ENCODE measurements at places on chromosomes 11 and 22.
A peak's percentile ranks its signal among the peaks of the same experiment; 100 is the strongest.

GRCh38 chr22:23397613-23398567 lies 182.2 kb downstream of the IGLL1 start:
- H3K27ac ChIP-seq, result no peak overlapping the region
- no peak for DNase-seq
- no peak overlapping the region for H3K4me3 ChIP-seq
- peaks cover 2% of the 10 kb centered on the region for H3K4me1 ChIP-seq
- no peaks in the 10 kb centered on the region for H3K36me3 ChIP-seq
- H3K27me3 ChIP-seq, result no peaks in the 10 kb centered on the region

DNA sequence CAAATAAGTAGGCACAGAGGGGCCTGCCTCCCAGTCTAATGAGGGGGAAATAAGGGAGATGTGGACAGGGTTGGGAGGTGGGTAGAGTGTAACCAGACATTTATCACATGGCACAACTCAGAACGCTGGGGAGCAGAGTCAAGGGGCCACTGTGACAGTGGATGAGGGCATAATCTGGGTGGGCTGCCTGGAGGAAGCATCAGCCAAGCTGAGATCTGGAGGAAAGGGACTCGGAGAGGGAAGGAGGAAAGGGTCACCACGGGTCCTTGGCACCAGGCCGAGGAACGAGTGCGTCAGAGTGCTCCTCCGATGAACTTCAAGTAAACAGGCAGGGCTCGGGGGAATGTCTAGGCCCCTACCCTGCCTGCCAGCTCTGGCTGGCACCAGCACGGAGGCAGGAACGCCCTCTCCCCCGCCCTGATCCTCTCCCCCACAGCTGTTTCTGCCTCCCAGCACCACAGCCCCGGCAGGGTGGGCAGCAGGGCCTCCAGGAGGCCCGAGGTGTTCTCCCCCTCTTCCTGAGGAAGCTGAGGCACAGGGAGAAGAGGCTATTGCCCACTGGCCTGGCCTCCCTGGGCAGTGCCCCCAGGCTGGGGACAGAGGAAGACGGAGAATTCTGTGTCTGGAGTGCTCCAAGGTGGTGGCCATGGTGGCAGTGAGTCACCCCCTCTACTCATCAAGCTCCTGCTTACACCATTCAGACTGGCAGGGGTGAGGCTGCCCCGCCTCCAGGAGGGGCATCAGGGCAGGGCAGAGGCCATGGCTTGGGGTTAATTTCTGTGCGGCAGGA lies 4.2 kb downstream of the ALDH3B1 start:
- no peaks in the 10 kb centered on the region for H3K36me3 ChIP-seq
- peaks cover 58% of the 10 kb centered on the region for H3K4me1 ChIP-seq
- no peak for DNase-seq
- no peaks in the 10 kb centered on the region for H3K27me3 ChIP-seq
- peak overlapping the region; percentile 4 for H3K27ac ChIP-seq

DNA sequence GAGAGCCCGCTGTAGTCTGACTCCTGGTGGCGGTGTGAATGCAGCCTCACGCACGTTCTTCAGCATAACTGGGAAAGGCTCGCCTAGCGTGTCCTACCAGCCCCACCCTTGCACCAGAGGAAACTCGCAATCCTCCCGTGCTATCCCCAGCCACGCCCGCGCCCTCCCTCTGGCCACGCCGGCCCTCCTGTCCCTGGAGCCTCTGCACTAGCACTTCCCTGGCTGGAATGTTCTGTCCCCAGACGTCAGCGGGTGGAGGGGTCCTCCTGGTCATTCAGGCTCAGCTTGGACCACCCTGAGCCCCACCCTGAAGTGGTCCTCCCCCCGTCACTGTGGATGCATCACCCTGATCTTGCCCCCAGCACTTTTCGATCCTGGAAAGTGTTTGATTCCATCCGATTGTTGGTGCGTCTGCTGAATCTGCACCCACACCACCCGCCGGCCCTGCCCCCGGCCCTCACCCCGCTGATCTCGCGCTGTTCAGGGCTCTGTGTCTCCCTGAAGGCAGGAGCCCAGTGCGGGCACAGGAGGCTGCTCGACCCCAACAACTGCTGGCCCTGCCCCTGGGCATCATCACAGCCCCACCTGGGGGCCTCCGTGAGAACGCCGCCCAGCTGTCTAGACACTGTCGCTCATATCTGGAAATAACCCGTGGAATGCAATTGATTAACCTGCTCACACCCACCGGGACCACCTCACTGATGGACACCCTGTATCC lies 437.0 kb downstream of the TBC1D22A start:
- DNase-seq, result no peak
- H3K4me3 ChIP-seq, result no peak overlapping the region
- H3K36me3 ChIP-seq, result no peaks in the 10 kb centered on the region
- H3K4me1 ChIP-seq, result no peaks in the 10 kb centered on the region
- H3K27me3 ChIP-seq, result no peaks in the 10 kb centered on the region

DNA sequence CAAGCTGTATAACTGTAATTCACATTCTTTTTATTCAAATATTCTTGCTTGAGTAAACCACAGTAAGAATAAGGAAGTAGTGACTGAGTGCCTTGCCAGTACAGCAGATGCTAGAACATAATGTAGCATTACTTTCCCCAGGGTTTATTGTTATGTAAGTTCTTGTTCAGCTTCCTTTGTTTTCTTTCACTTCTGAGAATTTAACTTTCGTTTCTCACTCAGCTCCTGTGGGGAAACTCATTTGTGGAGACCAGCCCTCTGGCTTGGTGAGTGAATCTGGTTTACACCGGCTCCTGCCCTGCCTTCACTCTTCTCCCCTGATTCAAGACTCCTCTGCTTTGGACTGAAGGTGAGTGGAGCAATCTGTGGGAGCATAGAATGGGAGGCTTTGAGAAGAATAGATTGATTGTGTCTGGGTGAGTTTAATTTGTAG lies at the start of gene TRIM22:
Gene TRIM22 (plus strand): TSS at position 240 of the 433 bp plus-strand sequence. CDS start 6,443 bp downstream, outside the sequence.
- peak within 1 kb of the TSS; percentile 15 for H3K27ac ChIP-seq
- no peaks in the 10 kb centered on the region for H3K36me3 ChIP-seq
- no peak within 1 kb of the TSS for H3K4me3 ChIP-seq

GRCh38 chr11:122229481-122230384 lies 113.7 kb upstream of the BLID start:
- H3K27me3 ChIP-seq, result no peaks in the 10 kb centered on the region
- peaks cover 11% of the 10 kb centered on the region for H3K4me1 ChIP-seq
- no peak overlapping the region for H3K27ac ChIP-seq
- H3K36me3 ChIP-seq, result no peaks in the 10 kb centered on the region

- H3K27ac ChIP-seq, result no peak overlapping the region
- no peaks in the 10 kb centered on the region for H3K27me3 ChIP-seq
- DNase-seq, result no peak
- no peaks in the 10 kb centered on the region for H3K36me3 ChIP-seq
Measured at GRCh38 chr11:11262171-11262920, 90.7 kb downstream of the CSNK2A3 start.
